ENCODE measurements at places on chromosomes 2 and 18.
A peak's percentile ranks its signal among the peaks of the same experiment; 100 is the strongest.

DNA sequence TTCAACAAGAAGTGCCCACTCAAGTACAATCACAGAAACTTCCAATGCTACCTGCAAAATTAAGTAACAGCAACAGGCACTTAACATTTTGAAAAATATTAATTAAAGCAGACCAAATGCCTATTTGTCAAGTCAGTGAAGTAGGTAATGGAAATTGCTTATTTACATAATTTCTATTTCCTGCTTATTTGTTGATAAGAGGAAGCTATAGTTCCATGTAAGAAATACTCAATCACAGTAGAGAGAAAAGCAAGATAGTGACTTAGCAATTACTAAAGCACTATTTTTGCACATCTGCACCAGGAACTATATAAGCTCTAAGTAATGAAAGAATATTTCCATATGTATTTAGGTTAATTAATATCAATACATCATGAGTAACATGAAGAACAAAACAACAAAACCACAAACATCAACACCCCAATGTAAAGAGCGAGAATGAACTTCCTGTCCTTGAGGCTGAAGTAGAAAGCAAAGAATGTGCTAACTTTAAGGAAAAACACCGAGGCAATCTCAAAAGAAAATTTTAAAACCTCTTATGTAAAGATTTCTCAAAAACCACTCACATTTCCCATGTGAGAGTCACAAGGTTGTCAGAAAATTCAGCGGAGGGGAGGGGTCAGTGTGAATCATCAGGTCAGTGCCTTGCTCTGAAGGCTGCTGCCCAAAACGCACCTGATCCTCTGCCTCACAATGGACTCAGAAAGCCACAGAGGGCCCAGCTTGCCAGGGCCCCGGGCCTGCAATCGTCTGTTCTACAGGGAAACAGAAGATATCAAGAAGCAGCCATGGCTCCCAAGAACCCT, 12.5 kb downstream of the NPC1 start:
- DNase-seq, result peak; percentile 51

DNA sequence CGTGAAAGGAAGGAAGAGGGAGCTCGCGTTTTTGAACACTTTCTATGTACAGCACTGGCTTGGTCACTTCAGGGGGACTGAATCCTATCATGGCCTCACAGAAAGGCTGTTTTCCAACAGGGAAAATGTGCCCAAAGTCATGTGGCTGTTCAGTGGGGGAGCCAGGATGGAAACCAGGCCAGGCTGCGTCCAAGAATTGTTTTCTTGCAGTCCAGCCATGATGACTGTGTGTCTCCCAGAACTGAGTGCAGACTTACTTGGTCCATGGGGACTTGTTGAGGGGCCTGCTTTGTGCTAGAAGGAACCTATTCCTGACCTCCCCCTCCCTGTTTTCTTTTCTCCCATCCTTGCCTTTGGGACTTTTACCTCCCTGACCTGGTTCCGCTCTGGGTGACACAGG, 46.9 kb downstream of the EMILIN2 start:
- no peak for DNase-seq

DNA sequence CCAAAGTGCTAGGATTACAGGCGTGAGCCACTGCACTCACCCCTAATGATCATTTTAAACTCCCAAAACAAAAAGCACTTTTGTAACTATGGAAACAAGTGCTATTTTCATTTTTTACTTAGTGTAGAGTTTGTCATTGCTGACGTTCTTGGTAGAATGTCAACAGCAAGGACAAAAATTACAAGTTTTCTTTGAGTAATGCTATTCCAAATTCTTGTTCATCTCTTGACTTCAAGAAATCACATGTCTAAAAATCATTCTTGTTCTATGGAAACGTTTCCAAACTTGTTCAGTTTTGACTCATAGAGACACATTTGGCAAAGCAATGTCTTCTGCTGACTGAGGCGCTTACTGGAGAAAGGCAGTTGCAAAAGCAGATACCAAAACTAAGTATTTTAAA, 82.6 kb downstream of the MBP start:
- no peak for DNase-seq

GRCh38 chr2:174546519-174547506, 50.8 kb downstream of the WIPF1 start:
- DNase-seq, result peak; percentile 38

DNA sequence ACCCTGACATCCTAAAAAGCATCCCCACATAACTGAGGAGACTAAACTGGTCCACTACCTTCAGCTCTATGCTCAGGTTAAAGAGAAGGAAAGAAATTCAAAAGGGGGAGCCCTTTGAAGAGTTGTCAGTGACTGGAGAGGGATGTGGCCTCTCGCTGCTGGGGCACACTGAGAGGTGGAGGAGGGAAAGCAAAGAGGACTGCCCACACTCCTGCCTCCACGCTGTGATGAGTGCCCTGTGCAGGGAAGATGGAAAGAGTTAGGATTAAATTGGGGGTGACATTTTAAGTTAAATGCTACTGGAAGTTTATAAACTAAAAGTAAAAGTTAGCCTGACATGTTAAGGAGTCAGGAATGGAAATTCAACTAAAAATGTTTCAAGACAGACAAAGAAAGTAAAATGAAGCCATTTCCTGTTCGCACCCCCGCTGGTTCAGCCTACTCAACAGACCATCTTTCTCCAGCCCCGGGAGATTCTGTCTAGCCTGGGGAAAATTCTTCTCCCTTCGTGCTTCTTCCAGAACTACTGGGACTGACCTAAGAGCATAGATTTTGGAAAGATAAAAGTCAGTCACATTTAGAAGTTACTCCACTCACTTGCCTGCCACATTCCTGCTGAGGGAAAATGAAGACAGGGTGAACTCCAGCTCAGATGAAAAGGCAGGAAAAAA, 17.8 kb upstream of the INO80C start:
- DNase-seq, result peak; percentile 18

DNA sequence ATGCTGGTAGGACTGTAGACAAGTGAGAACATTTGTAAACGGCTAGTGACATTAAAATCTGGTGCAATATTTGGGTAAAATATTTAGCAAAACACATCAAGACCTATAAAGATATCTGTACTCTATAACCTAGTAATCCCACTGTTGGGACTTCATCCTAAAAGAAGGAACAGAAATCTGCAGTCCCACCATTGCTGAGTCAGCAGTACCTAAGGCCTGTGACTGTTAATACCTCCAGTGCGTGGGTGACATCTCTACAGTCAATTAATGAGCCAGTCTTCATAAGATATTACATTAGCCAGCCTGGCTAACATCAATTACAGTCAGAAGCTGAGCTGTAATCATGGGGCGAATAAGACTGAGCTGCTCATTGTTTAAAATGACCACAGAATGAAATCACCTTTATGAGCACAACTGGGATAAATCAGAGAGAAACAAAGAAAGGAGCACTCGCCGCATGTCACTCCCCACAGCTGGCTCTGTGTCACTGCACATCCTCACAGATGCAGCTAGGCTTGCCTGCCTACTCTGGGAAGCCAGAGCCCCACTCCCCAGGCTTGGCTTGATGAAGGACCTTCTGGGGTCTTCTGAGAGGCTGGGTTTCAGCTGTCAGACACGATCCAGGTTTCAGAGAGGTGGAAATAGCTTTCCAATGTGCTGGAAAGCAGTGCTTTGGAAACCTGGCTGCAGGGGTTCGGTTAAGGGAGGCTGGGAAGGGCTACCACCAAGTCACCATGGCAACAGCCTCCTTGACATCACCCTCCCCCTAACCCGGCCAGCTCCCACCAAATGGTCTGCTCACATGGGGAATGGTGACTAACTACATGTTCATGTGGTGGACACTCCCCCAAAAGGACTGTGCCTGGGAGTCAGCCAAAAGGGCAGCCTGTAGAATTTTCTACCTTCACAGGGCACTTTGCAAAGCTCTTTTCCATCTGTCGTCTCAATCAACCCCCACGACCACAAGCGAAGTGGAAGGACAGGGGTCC, 145.0 kb downstream of the ZBTB7C start:
- peak; percentile 32 for DNase-seq

- DNase-seq, result no peak
These were observed 41.4 kb upstream of the STON1 start for GRCh38 chr2:48488545-48488944.

DNA sequence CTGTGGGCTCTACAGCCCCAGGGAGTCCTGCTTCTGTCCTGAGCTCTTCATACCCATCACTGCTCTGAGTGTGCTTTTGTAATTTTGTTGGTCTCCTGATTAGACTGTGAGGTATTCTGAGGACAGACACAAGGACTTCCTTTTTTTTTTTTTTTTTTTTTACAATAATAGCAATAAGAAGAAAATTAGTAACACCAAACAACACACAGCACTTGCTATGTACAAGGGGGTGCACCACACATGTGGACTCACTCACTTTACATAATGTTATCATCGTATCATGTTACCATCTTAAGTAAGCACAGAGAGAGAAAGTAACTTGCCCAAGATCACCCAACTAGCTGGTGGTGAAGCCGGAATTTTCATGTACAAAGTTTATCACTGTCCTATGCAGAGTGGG, 34.6 kb downstream of the MBP start:
- peak; percentile 41 for DNase-seq

- DNase-seq, result peak; percentile 39
These were observed 58.7 kb downstream of the IL1RL2 start for GRCh38 chr2:102245266-102246151.

- no peak for DNase-seq
These were observed 125.5 kb downstream of the LOXHD1 start for GRCh38 chr18:46531482-46531881.

- DNase-seq, result no peak
These were observed 70.2 kb downstream of the AGAP1 start for GRCh38 chr2:235564066-235564465.

DNA sequence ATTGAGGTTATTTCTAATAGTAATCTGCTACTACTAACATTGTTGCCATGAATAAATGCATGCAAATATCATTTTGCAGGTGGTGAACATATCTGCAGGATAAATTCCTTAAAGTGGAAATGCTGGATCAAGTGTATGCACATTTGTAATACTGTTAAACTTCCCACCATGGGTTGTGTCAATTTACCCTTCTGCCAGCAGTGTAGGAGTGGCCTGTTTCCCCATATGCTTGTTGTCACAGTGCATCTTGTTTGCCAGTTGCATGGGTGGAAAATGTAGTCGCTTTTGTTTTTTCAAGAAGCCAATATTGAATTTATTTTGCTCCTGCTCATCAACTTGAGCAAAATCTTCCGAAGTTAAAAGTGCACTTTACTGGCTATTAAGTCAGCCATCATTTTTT, 139.0 kb upstream of the ACKR3 start:
- no peak for DNase-seq

DNA sequence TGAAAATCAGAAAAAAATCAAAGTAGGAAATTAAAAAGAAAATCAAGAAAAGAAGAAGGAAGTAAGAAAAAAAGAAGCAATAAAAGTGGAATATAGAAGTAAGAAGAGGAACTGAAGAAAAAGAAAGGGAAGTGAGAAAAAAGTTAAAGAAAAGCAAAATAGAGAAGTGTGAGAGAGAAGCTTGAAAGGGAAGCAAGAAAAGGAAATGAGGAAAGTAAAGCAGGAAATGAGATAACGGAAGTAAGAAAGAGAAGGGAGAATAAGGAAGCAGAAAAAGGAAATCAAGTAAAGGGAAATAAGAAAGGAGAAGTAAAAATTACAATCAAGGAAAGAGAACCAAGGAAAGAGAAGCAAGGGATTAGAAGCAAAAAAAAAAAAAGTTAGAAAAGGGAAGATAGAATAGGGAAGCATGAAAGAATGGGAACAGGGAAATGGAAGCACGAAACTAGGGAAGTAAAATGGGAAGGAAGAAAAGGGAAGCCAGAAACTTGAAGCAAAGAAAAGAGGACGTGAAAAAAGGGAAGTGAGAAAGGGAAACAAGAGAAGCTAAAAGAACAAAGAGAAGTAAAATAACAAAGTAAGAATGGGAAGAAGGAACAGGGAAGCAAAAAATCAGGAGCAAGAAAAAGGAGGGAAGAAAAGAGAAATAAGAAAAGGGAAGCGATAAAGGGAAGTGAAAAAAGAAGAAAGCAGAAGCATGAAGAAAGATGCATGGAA, 243.3 kb upstream of the NCKAP5 start:
- DNase-seq, result no peak

- DNase-seq, result no peak
These were observed 55.4 kb downstream of the CDC42EP3 start for GRCh38 chr2:37615804-37616676.

DNA sequence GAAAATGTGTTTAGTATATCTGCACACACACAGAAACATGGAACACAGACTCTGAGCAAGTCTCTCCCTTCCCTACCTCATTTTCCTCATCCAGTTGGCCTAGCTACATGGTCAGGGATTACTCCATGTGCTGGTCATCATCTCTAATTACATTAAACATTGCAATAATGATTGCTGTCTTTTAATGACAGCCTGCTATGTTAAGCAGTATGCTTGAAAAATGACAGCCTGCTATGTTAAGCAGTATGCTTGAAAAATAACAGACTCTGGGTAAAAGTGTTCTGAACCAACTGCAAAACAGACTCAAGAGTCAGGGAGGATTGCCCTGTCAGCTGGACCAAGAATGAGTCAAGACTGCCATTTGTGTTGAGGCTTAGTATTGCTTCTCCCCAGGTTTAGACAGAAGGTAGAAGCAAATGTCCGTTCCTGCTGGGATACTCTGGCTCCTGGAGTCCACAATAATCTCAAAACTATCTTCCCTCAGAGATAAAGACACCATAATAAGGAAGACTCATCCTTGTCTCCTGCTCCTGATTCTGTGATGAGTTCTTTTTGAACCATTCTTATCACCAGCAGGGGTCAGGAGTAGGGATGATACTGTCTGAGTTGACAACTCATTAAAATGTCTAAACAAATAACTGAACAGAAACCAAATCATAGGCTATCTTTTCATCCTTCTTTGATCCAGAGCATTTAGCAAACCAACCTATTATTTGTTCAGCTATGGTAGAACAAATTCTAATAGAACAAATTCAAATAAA, 57.7 kb downstream of the CCDC93 start:
- DNase-seq, result no peak

- DNase-seq, result no peak
These were observed 72.7 kb upstream of the LYPD6B start for GRCh38 chr2:148965623-148966437.

GRCh38 chr2:215879331-215879730, 134.0 kb downstream of the MREG start:
- no peak for DNase-seq

Data from fibroblast of skin of right biceps (primary cell).